Immature natural killer cell (primary cell): ENCODE measurements at places on chromosomes 11 and 22. TPM values are rescaled to one million over a fixed set of nuclear protein-coding genes. Genes with fewer than 3 reads are reported as not detected.

Gene PHETA2
- polyA plus RNA-seq, result 1.2 TPM

Gene GGT1
- not detected for polyA plus RNA-seq

Gene PDE3B
- 2.6 TPM for polyA plus RNA-seq

Gene SGSM1
- 1.5 TPM for polyA plus RNA-seq

Gene SCGB1D2
- not detected for polyA plus RNA-seq

Gene CDON
- polyA plus RNA-seq, result not detected

Gene TENM4
- not detected for polyA plus RNA-seq

Gene PRODH
- polyA plus RNA-seq, result not detected

Gene VSIG10L2
- polyA plus RNA-seq, result not detected
